ENCODE measurements at places on chromosomes 2 and 18.

GRCh38 chr2:33116799-33117198 is 170.0 kb downstream of the LTBP1 start:
- no peak for DNase-seq

- no peak for DNase-seq
Measured at GRCh38 chr2:107728586-107728985, 98.1 kb upstream of the RGPD4 start.

GRCh38 chr2:191176801-191177438 is 26.1 kb upstream of the STAT4 start:
- no peak for DNase-seq

- DNase-seq: no peak
Measured at GRCh38 chr18:62484941-62485340, 37.9 kb upstream of the ZCCHC2 start.

GRCh38 chr2:181628590-181629585 is 28.0 kb downstream of the CERKL start:
- DNase-seq: no peak

- no peak for DNase-seq
Measured at GRCh38 chr2:118861731-118862130, 14.3 kb upstream of the EN1 start.

DNA sequence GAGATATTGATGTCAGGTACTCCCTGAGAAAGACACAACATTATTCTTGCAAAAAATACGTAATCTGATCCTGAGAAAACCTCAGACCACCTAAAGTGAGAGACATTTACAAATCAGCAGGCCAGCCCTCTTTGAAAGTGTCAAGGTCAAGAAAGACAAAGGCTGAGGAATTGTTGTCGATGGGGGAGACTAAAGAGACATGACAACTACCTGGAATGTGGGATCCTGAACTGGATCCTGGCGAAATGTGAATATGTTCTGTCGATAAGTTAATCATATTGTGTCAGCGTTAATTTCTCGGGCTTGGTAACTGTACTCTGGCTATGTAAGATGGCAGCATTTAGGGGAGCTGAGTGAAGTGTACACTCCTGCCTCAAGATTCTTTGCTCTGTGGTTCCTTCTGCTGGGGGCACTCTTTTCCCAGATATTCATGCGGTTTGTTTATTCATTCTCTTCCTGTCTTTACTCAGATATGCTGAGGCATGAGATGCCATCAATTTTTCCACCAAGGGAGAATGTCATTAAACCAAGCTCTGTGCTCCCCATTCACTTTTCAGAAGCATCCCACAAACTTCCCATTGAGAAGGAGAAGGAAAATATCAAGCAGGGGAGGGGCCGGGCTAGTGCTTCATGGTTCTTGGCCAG is 154.9 kb downstream of the CAPN13 start:
- DNase-seq: no peak

DNA sequence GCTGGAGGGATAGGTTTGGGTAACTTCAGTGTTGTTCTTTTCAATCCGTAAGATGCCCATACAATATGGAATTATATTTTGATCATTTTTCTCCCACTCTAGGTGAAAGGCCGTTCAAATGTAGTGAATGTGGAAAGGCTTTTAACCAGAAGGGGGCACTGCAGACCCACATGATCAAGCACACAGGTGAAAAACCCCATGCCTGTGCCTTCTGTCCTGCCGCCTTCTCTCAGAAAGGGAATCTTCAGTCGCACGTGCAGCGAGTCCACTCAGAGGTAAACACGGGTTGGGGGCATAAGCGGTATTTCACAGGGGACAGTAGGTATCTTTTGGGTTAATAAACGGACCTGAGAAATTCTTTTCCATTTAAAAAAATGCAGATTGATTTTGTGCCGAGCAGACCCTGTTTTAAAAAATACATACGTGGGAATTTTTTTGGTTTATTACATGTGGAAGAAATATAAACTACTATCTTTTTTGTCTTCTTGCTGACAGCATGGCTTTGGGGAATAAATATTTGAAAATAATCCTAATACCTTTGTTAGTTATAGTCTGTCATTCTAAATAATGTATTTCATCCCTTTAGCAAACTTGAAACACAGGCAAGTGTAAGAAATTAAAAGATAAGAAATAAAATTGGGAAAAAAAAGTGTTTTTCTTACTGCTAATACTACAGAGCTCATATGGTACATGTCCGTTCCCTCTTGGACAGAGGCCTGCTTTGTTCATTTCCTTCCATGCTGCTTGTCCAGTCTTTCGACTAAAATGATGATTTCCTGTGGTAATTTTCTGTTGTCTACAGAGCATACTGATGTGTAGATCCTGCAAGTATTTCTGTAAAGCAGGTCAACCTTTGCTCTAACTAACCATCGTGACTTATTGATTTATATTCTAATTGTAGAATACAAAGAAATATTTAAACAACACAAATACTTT is 53.3 kb downstream of the ZNF236 start:
- DNase-seq: no peak

DNA sequence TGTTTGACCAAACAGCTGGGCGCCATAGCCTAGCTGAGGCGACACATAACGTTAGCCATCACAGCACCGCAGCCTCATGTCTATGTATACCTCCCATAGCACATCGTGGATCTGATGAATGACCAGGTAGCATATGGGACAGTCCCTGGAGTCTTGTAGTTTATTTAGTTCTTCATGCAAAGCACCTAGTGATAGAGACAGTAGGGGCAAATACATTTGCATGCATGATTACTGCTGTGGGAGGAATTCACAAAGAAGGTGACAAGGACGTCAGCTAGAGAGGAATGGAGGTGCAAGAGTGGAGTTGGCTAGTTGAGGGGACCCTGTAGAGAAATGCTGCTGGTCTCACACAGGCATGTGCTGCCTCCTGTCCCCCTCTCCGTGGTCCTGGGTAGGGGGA is 478.9 kb upstream of the HS6ST1 start:
- DNase-seq: no peak

DNA sequence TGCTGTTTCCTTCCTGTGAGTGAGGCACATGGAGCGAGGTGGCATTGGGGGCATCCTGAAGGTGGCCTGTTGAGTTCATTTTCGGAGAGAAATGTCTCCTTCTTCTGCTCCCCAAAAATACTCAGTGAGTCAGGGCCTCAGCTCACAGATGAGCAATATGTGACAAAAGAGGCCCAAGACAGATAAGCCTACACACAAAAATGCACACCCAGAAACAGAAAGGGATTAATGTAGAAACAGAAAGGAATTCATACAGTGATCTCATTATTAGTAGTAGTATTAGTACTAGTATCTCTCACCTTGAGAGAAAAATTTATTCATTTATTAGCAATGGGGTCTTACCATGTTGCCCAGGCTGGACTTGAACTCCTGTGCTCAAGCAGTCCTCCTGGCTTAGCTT is 5.1 kb downstream of the GPR75 start:
- DNase-seq: no peak

DNA sequence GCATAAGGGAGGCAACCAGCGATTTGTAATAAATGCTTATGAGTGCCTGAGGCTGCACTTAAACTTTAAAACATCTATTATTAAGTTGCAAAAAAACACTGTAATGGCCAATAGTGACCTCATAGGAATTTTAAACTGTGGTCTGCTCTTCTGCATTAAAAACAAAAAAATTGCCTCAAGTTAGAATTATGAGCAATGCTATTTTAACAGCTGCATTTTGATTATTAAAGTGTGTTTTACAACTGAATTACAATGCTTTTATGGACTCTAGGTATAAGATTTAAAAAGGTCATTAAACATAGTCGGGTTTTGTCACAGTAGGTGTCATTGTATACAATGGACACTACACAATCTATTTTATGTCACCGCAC is 528.7 kb upstream of the FANCL start:
- no peak for DNase-seq

- no peak for DNase-seq
Measured at GRCh38 chr18:68660354-68661183, 54.3 kb downstream of the TMX3 start.

GRCh38 chr2:120887741-120888231 is 152.1 kb downstream of the GLI2 start:
- DNase-seq: no peak

- DNase-seq: no peak
Measured at GRCh38 chr2:149164296-149164695, 125.8 kb downstream of the LYPD6B start.

DNA sequence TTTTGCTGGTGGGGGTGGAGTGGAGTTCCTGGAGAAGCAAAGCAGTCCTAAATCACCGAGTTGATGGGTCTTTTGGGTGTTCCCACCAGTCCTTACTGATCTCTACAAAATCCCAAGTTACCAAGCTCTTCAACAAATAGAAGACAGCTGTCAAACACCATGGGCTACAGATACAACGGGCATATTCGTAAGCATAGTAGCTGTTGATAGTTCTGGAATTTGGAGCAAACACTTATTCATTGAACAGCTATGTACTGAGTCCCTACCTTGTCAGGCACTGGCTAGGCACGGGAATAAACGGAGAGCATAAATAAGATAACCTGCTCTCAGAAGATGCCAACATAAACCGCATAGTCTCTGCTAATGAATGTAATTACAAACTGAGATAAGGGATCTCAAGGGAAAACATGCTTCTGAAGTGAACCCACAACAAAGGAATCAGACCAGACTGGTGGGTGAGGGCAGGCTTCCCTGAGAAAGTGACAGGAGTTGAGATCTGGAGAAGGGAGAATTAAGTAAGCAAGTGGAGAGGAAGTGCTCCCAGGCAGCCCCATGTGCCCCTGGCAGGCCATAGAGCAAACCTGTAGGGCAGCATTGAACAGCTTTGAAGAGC is 947 bp upstream of the ANKRD44 start:
- DNase-seq: no peak

- DNase-seq: no peak
Measured at GRCh38 chr2:235946590-235946989, 221.6 kb downstream of the GBX2 start.

- no peak for DNase-seq
Measured at GRCh38 chr2:19623488-19623887, 265.1 kb upstream of the OSR1 start.

GRCh38 chr2:177906041-177906718 is 166.4 kb downstream of the PDE11A start:
- DNase-seq: peak; percentile 28

GRCh38 chr2:238919307-238919706 is 71.4 kb downstream of the TWIST2 start:
- no peak for DNase-seq

DNA sequence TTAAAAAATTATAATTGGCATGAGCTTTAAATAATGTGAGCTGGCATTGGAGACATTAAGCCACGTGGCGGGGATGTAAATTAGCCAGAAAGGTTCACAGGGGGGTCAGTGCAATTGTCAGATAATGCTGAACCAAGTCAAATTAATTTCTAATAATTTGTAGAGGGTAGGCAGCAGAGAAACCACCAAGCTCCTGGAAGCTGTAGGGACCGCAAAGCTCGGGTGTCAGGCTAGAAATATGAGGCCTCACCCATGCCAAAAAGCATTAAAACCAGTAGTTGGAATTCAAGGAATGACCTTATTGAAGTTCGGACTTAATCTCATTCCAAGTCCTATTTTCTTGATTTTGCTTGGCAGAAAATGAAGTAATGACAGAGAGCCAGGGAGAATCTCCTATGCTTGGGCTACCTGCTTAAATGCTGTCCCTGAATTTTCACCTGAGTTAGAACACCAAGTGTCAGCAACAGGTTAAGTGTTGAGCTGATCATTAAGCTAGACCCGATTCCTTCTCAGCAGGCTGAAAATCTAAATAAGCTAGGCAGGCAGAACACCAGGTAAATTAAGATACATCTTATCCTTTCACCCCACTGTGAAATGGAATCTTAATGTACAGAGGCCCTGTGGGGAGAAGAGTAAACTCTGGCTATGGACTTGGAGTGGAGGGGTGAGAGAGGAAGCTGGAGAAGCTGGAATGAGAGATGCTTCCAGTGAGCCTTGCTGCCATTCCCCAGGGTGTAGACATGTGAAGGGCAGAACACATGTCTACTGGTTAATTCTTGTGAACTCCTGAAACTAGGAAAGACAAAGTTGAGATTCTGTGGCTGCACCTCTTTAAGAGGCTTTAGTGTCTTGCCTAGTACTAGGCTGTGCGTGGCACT is 520.0 kb downstream of the SLC4A3 start:
- DNase-seq: no peak

- DNase-seq: peak; percentile 45
Measured at GRCh38 chr2:217743966-217744761, 258.6 kb downstream of the TNS1 start.

DNA sequence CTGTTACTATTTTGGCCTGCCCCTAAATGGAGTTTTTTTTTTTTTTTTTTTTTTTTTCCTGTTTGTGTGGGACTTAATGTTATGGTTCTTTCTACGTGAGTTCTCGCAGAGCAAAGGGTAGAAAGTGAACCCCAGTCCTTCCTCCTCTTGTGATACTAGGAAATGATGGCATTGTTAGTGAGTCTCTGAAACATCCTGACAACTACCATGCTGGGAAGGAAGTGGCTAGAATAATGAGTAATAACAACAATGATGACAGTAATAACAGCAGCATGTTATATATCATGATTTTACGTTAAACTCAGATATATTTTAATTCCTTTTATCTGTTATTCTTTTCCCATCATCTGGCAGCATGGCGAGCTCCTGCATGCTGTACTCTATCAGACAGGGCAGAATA is 216.2 kb upstream of the LINC00305 start:
- no peak for DNase-seq

DNA sequence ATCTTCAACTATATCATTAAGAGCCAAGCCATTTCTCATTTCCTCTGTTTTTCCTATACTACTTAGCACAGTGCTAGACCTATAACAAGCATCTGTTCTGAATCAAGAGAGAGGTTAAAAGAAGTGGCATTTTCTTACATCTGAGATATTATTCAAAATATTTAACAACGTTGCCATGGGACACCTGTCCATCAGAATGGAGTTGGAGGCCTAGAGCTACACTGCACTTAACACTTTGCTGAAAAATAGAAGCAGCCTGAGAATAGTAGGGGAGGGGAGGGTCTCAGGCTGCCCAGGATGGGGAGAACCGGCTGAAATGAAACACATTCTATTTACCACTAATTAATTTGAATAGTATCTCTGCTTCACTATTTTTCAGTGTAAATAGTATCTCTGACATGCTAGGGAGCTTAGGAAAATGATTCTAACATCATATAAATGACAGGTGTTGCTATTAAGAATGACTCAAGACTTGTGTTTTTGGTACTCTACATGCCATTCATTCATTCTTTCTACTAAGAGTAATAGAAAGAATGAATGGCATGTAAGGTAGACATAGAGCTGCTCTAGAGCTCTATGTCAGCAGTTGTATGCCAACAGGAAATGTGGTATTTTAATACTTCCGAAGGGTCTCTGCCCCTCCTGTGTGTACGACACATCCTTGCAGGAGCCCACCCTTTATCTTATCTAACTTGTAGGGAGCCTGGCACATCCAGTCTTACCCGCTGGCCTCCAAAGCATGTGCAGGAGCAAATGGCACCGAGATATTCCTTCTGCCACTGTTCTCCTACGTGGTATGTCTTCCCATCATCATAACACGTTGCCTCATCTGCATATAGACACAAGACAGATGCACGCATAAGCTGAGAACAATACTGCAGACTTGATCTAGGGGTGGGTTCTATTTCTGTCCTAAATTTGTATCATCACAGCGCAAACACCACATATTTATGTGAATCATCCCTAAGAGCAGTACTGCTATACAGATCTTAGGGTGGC is 52.6 kb downstream of the ATIC start:
- DNase-seq: no peak

GRCh38 chr2:235223011-235223410 is 270.8 kb upstream of the AGAP1 start:
- no peak for DNase-seq

Data from dorsolateral prefrontal cortex (tissue), 122 donors.